ENCODE measurements at places on chromosomes 5 and 9.

DNA sequence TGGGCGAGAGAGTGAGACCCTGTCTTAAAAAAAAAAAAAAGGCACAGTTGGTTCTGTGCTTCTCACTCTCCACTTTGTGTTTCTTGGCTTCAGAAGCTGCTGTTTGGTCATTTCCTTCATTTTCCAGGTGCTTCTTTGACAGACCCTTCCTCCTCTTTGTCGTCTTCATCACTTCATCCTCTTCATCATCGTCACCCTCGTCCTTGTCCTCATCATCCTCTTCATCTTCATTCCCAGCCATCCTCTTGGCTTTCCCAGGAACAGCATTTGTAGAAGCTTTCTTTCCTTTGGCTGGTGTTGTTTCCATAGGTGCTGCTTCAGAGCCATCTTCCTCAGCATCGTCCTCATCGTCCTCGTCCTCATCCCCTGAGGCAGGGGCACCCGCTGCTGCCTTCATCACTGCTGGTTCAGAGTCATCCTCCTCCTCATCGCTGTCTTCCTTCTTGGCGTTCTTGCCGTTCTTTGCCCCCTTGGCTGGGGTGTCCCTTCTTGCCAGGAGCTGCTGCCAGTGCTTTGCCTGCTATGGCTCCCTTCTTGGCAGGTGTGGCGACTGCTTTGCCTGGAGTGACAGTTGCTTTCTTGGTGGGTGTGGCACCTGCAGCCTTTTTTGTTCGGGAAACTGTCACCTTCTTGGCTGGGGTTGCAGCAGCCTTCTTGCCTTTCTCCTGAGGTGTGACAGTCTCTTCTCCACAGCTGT, 7.1 kb downstream of the RABL6 start:
- no peak for DNase-seq

DNA sequence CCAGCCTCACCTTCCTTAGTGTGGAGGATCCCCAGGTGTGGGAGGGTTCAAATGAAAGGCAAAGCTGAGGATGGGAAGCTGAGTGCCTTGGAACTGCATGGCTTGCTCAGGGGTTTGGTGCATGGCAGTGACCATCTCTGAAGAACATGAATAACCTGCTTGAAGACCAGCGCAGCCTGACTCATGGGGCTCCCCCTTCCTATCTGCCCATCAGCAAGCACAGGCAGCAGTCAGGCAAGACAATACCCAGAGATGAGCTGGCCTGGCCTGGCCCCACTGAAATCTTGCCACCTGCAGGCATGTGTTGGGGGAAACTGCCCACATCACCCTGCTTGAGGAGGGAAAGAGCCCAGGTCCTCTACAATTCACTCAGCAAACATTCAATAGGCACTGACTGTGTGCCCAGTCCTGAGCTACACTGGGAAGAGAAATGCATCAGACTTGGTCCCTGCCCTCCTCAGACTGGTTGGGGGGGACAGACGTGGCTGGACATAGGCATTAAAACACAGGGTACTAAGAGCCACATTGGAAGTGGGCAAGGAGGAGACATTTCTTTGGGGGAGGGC, 105.0 kb upstream of the ALDH1B1 start:
- DNase-seq = no peak

DNA sequence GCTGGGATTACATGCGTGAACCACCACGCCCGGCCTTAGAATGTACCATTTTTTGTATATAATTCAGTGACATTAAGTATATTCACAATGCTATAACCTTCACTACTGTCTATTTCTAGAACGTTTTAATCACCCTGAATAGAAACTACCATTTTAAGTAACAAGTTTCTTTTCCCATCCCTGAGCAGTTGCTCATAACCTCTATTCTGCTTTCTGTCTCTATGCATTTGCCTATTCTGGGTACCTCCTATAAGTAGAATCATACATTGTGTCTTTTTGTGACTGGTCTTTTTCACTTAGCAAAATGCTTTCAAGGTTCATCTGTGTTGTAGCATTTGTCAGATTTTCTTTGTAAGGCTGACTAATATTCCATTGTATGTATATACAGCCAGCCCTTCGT, 39.9 kb downstream of the DDX46 start:
- no peak for DNase-seq

DNA sequence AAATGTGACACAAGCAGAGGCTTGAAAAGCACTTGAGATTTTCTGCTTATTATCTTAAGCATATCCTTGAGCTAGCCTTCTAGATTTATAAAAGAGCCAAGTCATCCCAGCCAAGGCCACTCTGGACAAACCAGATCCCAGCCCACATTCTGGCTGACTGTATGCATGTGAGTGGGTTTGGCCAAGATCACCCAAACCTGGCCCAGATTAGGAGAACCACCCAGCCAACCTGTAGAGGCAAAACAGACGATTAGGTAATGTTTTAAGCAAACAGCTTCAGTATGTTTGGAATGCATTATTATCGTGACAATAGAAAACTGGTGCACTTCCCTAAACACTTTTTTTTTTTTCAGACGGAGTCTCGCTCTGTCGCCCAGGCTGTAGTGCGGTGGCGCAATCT, 151.9 kb downstream of the SPATA31D1 start:
- DNase-seq = no peak

GRCh38 chr5:6162175-6162574, 216.2 kb downstream of the MED10 start:
- no peak for DNase-seq

GRCh38 chr5:150443242-150444075, 6.1 kb downstream of the RPS14 start:
- DNase-seq = no peak

DNA sequence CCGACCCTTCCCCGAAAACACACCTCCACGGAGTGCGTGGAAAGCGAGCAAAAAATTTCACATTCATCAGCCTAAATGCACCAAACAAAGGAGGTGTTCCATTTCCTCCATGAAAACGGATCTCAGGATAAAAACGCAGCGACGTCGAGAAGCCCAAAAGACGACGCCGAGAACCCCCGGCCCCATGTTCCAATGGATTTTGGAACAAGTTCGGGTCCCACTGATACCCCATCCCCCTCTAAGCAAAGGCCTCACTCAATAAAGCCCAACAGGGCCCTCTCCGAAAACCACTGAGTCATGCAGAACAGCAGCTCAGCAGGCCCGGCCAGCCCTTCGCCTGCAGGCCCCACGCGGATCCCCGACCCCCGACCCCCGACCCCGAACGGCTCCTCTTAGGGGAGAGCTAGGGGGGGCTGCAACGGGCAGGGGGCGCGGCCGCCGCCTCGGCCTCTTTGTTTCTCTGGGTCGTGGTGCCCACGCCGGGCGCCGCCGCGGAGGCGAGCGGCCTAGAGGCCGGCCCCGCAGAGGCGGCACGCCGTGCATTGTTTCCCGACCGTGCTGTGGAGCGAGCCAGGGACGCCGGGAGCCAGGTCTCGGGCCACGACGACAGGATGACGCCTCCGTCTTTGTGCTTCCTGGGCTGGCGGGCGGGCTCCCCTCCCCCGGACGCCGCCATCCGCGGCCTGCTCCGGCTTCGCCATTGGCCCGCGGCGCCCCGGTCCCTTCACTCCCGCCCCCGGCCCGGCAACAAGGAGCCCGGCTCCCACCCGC, 915 bp downstream of the ZFAND5 start:
- peak; percentile 42 for DNase-seq

DNA sequence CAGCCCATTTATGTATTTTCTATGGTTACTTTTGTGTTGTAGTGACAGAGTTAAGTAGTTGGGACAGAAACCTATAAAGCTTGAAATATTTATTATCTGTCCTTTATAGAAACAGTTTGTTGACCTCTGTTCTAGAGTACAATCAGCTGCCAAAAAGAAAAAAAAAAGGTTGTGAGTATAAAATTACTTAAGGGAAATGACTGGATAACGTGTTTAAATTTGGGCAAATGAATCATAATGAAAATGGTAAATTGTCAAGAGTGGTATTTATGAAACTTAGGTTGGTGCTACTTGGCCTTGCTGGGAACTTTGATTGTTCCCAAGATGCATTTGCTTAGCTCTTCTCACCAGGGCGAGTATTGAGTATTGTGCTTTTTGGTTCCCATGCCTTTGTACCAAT, 70.2 kb upstream of the IL6ST start:
- DNase-seq = no peak

GRCh38 chr9:121156263-121156731, 45.4 kb downstream of the RAB14 start:
- DNase-seq = no peak

DNA sequence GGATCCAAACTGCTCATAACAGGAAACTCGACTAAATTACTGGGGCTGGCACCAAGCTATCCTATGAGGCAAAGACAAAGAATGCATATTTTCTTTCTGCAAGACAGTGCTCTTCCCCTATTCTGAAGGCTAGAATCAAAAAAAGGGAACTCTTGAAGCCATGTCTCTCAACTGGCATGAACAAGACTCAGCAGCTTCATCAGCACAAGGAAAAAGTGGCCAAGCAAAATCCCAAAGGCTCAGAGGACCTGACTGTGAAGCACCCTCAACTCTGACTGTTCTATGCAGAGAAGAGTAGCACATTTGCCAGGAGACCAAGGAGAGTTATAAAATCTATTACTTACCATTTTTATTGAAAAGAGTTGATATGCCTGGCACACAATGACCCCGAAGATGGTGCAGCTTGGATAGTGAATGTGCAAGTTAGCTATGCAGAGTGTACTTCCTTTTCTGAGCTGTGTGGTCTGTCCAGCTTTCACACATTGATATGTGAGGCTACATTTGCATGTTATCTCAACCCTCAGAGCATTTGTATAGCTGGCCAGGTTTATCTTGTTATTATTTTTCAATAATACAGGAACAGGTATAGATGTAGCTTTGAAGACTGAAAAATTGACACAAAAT, 51.0 kb upstream of the FYB1 start:
- DNase-seq = no peak

- no peak for DNase-seq
Observed at GRCh38 chr5:178457471-178457870, 132.7 kb downstream of the COL23A1 start.

- DNase-seq = no peak
Observed at GRCh38 chr9:109086221-109086620, 33.5 kb downstream of the TMEM245 start.

- no peak for DNase-seq
Observed at GRCh38 chr9:128862401-128862851, 19.3 kb downstream of the KYAT1 start.

GRCh38 chr5:145385276-145385675, 449.9 kb downstream of the PRELID2 start:
- no peak for DNase-seq

GRCh38 chr5:61052882-61053281, 107.9 kb downstream of the NDUFAF2 start:
- no peak for DNase-seq

DNA sequence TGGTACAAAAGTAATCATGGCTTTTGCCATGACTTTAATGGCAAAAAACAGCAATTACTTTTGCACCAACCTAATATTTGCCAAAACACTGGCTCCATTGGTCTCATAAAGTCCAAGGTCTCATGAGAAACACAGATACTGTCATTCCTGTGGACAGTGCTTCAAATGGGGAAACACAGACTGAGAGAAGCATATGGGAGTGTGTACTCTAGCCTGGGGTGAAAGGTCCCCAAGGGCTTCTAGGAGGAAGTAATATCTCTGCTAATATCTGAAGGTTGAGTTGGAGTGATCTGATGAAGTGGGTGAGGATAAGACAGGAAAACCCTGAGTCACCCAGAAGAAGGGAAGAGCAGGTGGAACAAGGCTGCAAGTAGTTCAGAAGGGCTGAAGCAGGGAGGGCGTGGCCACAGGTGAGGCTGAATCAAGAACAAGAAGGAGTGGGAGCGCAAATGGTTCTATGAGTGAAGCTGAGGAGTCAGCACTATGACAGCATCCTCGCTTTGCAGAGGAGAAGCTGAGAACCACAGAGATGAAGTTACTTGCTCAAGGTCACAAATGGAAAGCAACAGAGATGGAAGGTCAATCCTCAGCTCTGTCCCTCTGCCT, 164.1 kb downstream of the ASTN2 start:
- DNase-seq = no peak

- no peak for DNase-seq
Observed at GRCh38 chr9:111842313-111842712, 47.6 kb upstream of the SHOC1 start.

GRCh38 chr5:172642486-172642885, 1.4 kb downstream of the NEURL1B start:
- DNase-seq = no peak

GRCh38 chr5:139481122-139481533, 1.4 kb downstream of the STING1 start:
- DNase-seq = no peak

DNA sequence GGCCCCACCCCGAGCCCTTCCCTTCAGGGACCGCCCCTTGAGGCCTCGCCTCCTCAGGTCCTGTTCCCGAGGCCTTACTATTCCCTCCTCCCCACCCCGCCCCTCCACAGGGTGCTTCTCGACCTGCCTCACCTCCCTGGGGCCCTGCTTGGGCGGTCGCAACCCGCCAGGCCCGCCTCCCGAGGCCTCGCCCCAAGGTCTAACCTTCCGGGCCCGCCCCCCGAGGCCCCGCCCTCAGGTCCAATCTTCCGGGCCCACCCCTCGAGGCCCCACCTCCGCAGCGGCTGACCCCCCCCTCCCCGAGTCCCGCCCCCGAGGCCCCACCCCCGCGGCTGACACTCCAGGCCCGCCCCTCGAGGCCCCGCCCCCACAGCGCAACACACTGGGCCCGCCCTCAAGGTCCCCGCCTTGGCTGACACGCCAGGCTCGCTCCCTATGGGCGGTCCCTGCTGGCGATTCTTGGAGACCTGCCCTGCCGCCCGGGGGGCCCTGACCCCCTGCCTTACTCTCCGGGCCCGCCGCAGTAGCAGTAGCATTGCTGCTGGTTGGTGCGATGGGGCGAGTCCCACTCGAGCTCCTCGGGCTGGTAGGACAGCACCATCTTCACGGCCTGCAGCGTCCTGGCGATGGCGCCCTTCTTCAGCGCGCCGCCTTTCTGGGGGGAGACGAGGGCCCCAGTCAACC, 8.2 kb downstream of the PHF19 start:
- peak; percentile 100 for DNase-seq

GRCh38 chr5:101942321-101942882, 353.7 kb downstream of the SLCO4C1 start:
- DNase-seq = peak; percentile 46

DNA sequence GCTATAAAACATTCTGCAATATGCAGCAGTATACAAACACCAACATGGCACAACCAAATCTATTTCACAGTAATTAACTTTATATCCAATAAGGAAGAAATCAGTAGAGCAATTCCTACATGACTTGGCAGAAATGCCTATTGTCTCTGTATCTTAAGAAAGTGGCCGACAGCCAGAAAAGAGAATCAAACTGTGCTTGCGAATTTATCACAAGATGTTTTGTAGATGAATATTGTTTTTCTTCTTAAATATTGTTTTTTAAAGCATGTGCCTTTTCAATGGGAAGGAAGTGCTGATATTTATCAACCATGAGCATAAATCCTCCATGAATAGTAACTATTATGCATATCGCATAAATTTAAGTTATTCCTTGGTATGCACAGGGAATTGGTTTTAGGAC, 501.7 kb upstream of the DMAC1 start:
- DNase-seq = no peak

DNA sequence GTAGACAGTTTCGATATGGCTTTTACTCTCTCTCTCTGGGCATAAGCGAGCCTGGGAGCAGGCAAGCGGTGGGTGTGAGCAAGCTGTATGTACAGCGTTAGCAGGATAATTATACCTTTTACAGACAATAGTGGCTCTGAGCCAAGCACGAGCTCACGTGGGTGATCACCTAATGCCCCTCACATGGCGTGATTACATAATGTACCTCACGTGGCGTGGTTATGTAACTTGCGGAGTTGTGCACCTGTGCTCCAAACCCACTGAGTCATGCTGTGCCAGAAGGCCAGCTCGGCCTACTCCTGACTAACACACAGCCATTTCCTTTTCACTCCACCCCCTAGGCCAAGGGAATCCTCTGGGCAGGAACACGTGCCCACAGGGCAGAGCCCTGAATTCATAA, 797.2 kb downstream of the EFNA5 start:
- DNase-seq = no peak
